Neural progenitor cell (in vitro differentiated cells): ENCODE measurements at places on chromosomes 1 and 21. TPM values are rescaled to one million over a fixed set of nuclear protein-coding genes. Genes with fewer than 3 reads are reported as not detected.

Gene C1orf167
- total RNA-seq, result 0.22 TPM in 1 of 2 replicates, not detected in the other

Gene KIRREL1
- total RNA-seq, result 39.5 and 70.7 TPM in 2 replicates

Gene SPRR1B
- total RNA-seq, result not detected in 2 replicates

Gene ACTL8
- 0.15 TPM in 1 of 2 replicates, not detected in the other for total RNA-seq

Gene S100A7A
- not detected in 2 replicates for total RNA-seq

Gene CADM3
- total RNA-seq, result 6.9 and 15.3 TPM in 2 replicates

Gene C1orf87
- total RNA-seq, result not detected in 2 replicates

DNA sequence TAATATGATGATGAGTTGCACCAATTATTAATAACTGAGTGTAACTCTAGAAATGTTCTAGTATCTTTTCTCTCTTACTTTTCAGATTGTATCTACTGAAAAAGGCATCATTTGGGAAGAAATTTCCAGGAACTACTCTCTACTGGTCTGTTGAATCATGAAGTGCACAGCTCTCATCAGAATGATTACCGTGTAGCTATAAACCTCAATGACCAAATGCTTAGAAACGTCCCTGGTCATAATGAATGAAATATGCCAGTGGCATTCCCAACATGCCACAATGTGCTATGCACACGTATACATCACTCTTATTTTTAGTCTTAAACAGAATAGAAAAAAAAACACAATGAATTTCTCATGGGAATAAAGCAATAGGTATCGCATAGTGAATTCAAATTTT lies 534.3 kb upstream of the OLFM3 start:
- H3K27me3 ChIP-seq, result no peaks in the 10 kb centered on the region
- no peak overlapping the region for H3K4me3 ChIP-seq
- H3K36me3 ChIP-seq, result no peaks in the 10 kb centered on the region
- no peaks in the 10 kb centered on the region for H3K4me1 ChIP-seq
- H3K27ac ChIP-seq, result no peak overlapping the region
- no peak for DNase-seq

GRCh38 chr1:153431928-153432327 lies 15.6 kb downstream of the S100A7A start:
- H3K4me3 ChIP-seq, result no peak overlapping the region
- no peak overlapping the region for H3K27ac ChIP-seq
- DNase-seq, result no peak
- no peaks in the 10 kb centered on the region for H3K27me3 ChIP-seq

DNA sequence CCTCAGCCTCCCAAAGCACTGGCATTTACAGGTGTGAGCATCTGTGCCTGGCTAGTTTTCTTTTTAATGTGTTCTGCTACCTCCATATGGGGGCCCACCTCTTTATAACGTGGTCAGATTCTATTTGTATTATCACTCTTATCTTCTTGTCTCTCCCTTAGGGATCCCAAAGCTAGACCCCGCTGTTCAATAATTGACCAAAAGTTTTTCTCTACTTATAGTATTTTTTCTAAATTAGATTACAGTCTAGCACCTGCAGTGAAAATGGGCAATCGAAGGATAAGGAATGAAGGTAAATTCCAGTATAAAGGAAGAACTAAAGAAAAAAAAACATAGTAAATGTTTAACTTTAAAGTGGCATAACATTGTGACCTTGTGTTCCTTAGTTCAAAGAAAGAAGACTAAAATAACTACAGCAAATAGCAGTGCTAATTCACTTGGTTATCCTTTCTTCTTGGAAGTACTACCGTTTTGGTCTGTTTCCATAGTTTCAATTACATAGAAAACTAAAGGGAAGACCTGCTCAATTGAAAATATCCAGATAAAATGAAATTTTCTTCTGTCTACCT lies 24.1 kb downstream of the NFYC start:
- H3K4me3 ChIP-seq, result no peak overlapping the region
- H3K36me3 ChIP-seq, result no peaks in the 10 kb centered on the region
- no peak for DNase-seq
- H3K27ac ChIP-seq, result no peak overlapping the region
- no peaks in the 10 kb centered on the region for H3K27me3 ChIP-seq
- H3K4me1 ChIP-seq, result peaks cover 12% of the 10 kb centered on the region

- no peaks in the 10 kb centered on the region for H3K27me3 ChIP-seq
- no peak overlapping the region for H3K27ac ChIP-seq
- H3K4me3 ChIP-seq, result no peak overlapping the region
- DNase-seq, result no peak
- H3K4me1 ChIP-seq, result peaks cover 47% of the 10 kb centered on the region
- H3K36me3 ChIP-seq, result no peaks in the 10 kb centered on the region
Measured at GRCh38 chr1:234230414-234230862, 142.8 kb upstream of the COA6 start.

DNA sequence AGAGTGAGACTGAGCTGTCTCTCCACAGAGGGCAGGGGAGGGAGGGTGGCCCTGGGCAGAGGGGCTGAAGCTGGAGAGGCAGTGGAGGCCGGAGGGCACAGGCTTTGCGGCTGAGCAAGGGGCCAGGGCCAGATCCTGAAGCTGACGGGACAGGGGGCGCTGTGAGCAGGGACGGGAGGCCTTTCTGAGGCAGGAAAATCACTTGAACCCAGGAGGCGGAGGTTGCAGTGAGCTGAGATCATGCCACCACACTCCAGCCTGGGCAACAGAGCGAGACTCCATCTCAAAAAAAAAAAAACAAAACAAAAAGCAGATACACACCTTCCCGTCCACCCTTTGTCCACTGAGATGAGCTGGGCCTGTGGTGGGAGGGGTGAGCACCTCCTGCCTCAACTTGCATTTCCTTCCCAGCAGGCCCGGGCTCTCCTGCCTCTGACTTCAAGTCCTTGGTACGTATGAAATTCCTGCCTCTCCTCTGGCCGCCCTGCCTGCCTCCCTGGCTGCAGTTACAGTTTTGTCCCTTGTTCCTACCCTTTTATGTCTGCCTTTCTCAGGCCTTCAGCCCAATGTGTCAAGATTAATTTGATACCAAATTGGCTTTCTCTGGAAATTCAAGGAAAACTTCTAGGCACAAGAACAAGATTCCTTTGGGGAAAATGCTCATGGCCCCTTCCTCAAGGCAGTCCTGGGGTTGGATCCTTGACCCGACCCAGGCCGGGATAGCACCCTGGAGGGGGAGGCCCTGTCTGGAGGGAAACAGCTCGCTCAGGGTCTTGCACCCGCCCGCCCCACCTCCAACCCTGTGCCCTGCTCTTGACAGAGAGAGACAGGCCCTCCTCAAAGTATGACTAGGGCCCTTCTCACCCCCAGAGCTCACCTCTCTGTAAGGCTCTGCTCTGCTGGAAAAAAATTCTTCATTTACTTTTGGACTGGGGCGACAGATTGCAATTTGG lies 11.2 kb upstream of the ADAMTSL4 start:
- H3K27ac ChIP-seq, result no peak overlapping the region
- H3K36me3 ChIP-seq, result no peaks in the 10 kb centered on the region
- peak; percentile 39 for DNase-seq
- H3K4me1 ChIP-seq, result no peaks in the 10 kb centered on the region

DNA sequence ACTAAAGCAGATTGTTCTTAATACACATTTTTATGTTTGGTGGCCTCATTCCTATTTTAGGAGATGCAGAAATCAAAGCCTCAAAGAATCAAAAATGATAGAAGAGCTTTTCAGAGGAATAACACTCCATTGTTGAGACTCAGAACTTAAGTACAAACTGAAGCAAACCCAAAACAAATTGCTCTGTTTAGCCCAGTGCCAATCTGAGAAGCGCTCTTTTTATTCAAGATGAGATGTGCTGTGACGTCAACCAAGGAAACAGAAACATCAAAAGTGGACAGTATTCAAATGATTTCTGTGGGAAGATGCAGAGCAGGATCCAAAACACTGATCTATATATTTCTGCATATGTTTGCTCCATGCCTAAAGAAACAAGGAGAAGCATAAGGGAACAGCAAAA lies 18.0 kb downstream of the COLGALT2 start:
- H3K27ac ChIP-seq, result no peak overlapping the region
- no peaks in the 10 kb centered on the region for H3K36me3 ChIP-seq
- no peaks in the 10 kb centered on the region for H3K27me3 ChIP-seq
- H3K4me1 ChIP-seq, result peaks cover 17% of the 10 kb centered on the region

DNA sequence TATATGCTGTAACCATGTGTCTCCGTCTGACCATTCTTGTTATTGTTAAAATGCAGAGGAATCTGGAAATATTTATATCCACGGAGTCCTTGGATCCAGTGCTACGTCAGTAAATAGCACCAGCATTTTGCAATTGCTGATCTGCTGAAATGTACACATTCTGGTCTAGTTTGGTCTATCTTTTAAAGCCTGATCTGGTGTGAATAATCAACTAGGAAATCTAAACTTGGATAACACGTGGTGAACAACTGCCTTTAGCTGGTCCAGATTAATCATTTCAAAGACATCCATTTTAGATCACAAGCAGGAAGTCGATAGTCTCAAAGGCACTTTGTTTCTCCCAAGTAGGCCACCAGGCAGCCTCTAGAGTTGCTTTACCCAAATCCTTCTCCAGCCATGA lies 32.6 kb downstream of the PDPN start:
- no peaks in the 10 kb centered on the region for H3K4me1 ChIP-seq
- H3K27me3 ChIP-seq, result no peaks in the 10 kb centered on the region
- DNase-seq, result no peak
- H3K27ac ChIP-seq, result no peak overlapping the region
- no peaks in the 10 kb centered on the region for H3K36me3 ChIP-seq

GRCh38 chr1:118786454-118787155 lies 201.5 kb downstream of the TBX15 start:
- H3K36me3 ChIP-seq, result no peaks in the 10 kb centered on the region
- no peaks in the 10 kb centered on the region for H3K4me1 ChIP-seq
- no peaks in the 10 kb centered on the region for H3K27me3 ChIP-seq
- no peak overlapping the region for H3K4me3 ChIP-seq
- no peak for DNase-seq

DNA sequence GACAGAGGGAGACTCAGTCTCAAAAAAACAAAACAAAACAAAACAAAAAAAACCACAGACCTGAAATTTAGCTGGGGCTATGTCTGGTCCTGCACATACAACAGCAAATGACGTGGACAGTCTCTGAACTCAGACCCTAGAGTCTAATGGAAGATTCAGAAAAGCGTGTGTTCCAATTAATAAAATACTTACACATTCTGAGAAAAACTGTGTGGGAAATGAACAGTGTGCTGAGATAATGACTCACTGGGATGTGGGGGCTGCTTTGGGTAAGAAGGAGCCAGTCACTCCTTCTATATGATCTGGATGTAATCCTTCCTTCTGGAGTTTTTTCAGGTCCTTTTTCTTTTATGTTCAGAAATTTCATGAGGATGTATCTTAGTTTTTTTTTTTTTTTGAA lies 29.4 kb downstream of the CLDN14 start:
- peaks cover 16% of the 10 kb centered on the region for H3K4me1 ChIP-seq
- H3K27ac ChIP-seq, result no peak overlapping the region
- no peak overlapping the region for H3K4me3 ChIP-seq
- no peaks in the 10 kb centered on the region for H3K27me3 ChIP-seq

DNA sequence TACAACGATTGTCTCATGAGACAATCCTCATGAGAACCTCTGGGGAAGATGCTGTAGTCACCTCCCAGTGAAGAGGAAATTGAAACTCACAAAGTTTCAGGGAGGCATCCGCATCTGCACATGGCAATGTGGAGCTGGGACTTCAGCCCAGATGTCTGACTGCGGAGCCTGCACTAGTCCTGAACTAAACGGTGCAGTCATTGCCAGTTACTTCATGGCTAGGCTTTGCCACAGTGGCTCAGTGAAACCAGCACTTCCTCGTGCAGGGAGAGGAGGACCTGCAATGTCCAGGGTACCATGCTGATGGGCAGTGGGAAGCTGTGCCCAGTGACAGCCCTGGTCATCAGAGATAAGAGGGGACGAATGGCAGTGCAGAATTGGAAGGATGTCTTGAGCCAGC lies 40.7 kb upstream of the ETS2 start:
- H3K27me3 ChIP-seq, result no peaks in the 10 kb centered on the region
- H3K4me3 ChIP-seq, result no peak overlapping the region
- peaks cover 13% of the 10 kb centered on the region for H3K4me1 ChIP-seq
- H3K36me3 ChIP-seq, result no peaks in the 10 kb centered on the region
- no peak overlapping the region for H3K27ac ChIP-seq

DNA sequence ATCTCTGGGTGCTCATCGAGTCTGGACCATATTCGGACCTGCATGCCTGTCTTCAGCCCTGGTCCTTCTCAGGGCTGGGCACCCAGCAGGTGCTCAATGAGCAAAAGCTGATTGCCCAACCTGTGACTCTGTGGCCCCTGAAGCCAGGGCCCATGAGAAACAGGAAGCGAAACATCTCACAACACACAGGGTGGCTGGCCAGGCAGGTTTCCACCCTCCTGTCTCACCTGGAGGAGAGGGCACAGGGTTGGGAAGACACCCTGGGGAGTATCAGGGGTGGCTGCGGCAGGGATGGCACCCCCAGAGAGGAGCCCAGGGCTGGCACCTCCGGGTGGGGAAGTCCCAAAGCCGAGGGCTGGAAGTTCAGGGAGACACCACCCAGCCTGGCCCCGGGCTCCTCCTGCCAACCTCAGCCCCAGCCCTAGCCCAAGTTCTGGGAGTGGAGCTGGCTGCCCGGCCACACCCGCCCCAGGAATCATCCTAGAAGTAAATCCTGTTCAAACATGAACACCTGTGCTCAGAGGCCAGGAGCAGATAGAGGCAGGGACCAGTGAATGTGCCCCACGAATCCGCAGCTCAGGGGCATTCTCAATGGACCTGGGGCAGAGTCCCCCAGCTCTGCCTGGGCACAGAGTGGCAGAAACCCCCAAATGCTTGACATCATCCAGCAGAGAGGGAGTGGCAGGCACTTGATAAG lies 54.6 kb downstream of the RAP1GAP start:
- H3K27me3 ChIP-seq, result peaks cover 10% of the 10 kb centered on the region
- no peak overlapping the region for H3K4me3 ChIP-seq
- H3K36me3 ChIP-seq, result no peaks in the 10 kb centered on the region
- H3K27ac ChIP-seq, result no peak overlapping the region
- no peak for DNase-seq

DNA sequence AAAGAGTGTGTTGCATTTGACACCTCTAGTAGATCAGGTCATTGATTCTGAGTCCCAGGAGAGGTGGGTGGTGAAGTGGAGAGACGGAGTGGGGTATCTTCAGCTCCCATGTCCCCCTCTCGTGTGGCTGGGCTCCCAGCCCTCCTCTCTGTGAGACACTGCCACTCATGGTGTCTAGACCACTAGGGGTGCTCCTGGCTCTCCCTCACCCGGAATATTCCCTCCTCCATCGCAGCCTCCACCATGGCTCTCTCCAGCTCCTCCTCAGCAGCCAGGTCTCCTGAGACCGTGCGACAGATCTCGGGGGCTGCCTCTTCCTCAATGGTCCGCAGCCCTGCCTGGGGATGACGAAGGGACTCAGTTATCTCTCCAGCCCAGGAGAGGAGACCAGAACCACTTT lies 20.6 kb upstream of the KIF21B start:
- no peaks in the 10 kb centered on the region for H3K36me3 ChIP-seq
- H3K27ac ChIP-seq, result no peak overlapping the region
- no peaks in the 10 kb centered on the region for H3K4me1 ChIP-seq
- no peak overlapping the region for H3K4me3 ChIP-seq
- no peak for DNase-seq
